ENCODE measurements at places on chromosomes 12 and 14.

DNA sequence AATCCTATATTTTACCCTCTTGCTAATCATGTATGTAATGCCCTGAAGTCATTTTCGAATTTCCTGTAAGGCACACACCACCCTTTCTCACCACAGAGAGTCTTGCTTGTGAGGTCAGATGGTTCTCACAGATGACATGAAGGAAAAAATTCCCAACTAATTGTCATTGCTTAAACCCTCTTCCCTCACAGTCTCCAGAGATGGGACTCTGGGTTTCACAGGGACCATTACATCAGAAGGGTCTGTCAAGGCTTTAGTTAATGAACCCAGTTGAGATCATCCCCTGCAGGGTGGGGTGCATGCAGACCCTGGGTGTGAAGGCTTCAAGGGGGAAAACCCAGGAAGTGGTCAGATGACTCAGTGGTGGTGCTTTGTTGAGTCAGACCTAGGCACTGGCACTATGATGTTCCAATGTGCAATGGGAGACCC is 229.6 kb downstream of the BCAT1 start:
- no peak for DNase-seq

GRCh38 chr14:74140374-74140850 is 55.7 kb downstream of the LIN52 start:
- peak; percentile 15 for DNase-seq

- no peak for DNase-seq
Observed at GRCh38 chr14:65149116-65149515, 46.8 kb upstream of the MAX start.

DNA sequence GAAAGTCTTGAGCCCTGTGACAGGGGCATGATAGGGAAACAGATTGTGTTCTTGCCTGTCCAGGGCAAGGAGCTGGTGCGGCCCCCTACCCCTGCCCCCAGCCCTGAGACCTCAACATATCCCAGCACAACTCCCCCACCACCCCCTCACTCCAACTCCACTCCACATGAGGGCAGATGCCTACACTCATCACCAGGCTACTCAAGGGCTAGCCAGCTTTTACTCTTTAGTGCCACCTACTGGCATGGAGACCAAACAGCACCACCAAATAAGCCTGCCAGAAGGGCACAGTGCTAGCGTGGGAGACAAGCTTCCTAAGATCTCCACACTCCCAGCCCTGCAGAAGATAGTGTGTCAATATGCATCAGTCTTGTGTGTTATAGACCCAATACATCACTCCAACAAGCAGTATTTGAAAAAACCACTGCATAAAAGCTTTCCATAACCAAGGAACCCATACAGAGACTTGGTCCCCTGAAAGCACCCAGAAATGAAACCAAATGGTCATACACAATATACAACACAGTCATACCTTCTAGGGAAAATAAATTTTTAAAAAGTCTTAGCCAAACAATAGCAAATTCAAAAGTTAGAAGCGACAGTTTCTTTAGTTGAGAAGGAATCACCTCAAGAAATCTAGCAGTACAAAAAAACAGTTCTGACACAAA is 154.4 kb downstream of the KCNK10 start:
- DNase-seq: peak; percentile 58

- DNase-seq: no peak
Observed at GRCh38 chr12:9619411-9620179, 11.9 kb upstream of the KLRB1 start.

DNA sequence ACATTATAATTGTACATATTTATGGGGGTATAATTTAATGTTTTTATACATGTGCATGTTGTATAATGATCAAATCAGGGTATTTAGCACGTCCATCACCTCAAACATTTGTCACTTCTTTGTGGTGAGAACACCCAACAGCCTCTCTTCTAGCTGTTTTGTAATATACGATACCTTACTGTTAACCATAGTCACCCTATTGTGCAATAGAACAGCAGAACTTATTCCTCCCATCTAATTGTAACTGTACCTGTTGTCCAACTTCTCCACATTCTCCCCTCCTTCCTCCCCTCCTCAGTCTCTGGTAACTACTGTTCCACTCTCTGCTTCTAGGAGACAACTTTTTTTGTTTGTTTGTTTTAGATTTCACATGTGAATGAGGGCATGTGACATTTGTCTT is 197.0 kb upstream of the PKP2 start:
- DNase-seq: no peak

DNA sequence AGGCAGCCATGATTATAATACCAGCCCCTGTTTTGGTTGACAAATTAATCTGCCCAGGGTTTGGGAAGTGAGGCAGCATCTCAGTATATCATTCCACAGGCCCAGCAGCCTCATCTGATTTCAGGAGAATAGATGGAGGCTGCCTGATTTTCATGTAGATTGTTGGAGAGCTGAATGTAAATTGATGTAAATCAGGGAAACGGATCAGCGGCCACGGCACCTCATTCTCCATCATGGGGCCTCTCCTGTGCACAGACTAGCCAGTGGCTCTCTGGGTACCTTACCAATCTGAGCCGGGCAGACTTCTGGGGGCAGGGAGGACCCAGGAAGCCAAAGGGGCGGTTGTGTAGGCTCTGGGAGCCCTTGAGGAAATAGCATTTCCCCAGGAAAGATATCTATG is 63.7 kb upstream of the GSC start:
- DNase-seq: peak; percentile 15

- no peak for DNase-seq
Observed at GRCh38 chr12:62471734-62472133, 5.1 kb downstream of the MON2 start.

DNA sequence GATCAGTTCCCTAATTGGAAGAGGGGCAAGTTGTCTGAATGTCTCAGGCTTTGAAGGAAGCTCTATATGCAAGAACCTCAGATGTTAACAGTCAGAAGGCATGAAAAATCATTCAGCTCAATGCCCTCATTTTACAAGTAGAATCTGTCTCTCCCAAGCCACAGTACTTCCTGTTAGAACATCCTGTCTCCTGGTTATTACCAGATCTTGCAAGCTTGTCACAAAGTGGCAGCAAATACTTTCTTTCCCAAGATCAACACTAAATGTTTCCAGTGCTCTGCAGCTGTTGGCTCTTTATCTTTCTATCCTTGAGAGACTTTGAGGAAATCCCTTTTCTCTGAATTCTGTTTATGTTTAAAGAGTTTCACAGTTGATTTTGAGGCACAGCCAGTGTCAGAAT is 235.5 kb downstream of the AKAP6 start:
- no peak for DNase-seq

- peak; percentile 82 for DNase-seq
Observed at GRCh38 chr12:102917026-102917787, at the start of gene PAH. TSS of gene PAH (minus strand) at chr12:102917244. CDS start at chr12:102917130, 114 bp downstream.

DNA sequence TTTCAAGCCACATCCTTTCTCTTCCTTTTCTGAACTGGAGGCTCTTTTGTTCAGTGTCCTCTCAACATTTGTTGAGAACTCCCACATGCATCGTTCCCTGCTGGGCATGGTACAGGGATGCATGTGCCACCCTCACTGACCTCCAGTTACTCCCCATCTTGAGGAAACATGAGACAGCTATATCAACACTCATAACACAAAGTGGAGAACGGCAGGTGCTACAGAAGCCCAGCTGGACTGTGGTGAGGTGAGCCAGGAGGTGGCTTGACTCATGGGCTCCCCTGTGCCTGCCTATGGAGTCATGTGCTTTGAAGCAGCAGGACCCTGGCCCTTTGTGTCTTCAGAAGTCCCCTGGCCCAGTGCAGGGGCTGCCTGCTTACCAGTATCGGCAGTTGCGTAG is 9.7 kb downstream of the MYH6 start:
- DNase-seq: no peak

DNA sequence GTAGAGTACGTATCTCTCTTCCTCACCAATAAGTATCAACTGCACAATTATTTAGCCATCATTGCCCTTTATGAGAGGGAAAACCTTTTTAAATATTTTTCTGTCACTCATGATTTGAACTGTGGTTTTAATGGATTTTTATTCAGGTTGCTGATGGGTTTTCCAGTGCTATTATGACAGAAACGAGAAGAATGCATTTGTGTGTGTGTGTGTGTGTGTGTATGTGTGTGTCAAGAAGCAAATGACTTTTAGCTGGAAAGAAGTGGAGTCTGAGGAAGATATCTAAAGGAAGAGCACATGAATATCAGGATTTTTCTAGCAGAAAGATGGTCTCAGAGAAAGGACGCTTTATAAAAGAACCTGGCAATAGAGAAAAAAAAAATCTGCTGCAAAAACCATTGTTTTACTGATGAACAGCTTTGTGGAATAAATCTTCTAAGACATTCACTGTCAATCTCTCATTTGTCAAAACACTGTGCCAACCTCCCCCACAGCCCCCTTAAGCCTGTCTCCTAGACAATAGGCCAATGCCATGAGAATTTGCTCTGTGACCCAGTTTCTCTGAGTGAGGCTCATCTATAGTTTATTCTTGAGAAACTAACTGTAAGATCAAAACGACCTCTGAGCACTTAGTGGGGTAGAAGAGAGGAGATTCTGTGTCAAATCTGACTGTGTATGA is 417.7 kb downstream of the FLRT2 start:
- DNase-seq: no peak

DNA sequence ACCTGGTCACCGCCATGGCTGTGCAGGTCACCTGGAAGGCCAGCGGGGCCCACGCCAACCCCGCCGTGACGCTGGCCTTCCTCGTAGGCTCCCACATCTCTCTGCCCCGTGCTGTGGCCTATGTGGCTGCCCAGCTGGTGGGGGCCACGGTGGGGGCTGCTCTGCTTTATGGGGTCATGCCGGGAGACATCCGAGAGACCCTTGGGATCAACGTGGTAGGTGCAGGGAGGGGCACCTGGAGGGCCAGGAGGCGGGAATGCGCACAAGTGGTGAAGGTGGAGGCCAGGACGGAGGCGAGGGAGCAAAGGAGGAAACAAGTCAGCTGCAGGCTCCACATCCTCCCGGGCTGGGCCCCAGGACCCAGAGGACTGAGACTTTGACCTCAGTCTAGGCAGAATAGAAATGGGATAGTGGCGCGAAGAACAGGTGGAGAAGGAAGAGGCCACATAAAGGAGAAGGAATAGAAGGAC is 649 bp downstream of the AQP6 start:
- DNase-seq: no peak

DNA sequence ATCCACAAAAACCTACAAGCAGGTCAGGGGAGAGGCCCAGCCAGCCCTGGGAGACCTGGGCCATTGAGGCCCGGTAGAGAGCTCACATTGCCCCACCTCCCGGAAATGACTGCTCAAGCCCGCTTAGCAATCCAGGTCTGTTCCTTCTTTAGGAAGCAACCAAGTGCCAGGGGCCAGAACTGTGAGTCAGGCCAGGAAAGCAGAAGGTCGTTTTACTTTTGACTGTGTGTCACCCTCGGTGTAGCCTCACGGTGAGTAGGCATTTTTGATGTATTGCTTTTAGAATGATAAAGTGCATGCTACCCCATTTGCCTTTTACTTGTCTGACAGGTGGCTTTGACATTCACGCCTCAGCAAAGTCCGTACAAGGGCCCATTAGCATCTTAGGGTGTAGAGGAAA is 25.4 kb upstream of the PWP1 start:
- no peak for DNase-seq

GRCh38 chr12:14514154-14514842 is 53.4 kb downstream of the PLBD1 start:
- no peak for DNase-seq

DNA sequence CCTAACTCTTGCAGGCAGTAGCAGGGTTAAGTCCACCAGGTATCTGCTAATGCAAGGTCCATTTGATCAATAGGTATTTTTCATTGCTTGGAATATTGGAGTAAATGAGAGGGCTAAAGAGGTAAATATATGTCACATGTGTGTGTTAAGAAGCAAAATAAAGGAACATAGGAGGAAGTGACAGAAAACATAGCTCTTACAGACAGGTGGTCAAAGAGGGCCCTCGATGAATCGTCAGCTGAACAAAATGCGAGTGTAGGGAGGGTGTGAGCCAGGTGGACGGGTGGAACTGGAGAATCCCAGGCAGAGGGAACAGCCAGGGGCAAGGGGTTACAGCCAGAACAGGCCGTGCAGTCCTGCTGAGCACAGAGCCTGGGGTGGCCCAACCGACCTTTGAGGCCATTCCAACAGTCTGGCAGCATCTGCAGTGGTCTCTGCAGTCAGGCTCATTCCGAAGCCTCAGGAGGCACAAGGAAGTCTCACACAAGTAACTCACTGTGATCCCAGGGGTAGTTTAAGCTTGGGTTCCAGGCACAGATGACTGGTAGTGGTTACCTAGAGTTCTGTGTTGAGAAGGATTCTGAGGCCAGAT is 43.2 kb downstream of the CCDC88C start:
- DNase-seq: no peak

- DNase-seq: peak; percentile 86
Observed at GRCh38 chr12:109428037-109428629, 49.0 kb downstream of the KCTD10 start.

GRCh38 chr12:2346416-2346815 is 293.6 kb downstream of the CACNA1C start:
- no peak for DNase-seq

DNA sequence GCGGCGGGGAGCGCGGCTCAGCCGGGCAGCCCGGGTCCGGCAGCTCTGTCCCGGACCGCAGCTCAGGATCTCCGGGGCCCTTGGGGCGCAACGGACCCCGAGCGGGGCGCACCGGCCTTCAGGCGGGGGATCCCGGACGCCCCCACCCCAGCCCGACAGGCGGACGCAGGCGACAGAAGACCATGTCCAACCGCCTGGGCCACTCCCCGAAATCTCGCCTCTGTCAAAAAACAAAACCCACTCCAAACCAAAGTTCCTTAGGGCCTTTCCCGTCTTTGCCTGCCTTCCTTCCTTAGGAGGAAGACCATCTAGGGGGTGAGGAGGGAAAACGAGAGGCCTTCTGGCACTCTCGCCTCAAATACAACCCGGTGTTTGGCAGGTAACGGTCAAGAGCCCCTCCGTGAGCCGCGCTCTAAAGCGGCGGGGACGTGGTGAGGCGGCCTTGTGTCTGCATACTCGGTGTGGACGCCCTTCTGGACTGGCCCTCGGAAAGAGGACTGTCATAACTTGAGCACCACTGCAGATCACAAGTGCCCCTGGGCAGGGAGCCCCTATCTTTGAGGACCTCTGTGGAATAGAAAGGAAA is 604 bp downstream of the HCFC2 start:
- no peak for DNase-seq

- no peak for DNase-seq
Observed at GRCh38 chr14:104003616-104004015, 61.3 kb upstream of the RD3L start.

DNA sequence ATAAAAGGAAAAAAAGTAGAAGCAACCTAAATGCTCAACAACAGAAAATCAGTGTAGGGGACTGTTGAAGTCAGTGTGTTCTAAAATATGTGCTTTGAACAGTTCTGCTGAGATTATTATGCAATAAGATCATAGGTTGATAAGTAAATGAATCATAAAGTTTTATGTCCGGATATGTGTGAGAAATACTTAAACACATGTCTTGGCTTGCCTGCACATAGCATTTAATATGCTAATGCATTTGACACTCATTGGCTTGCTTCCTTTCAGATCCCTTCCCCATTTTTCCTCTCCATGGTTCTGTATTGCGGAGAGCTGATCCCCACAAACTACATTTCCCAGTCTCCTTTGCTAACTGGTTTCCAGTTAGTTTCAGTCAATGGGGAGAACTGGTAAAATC is 573.8 kb upstream of the TBX3 start:
- DNase-seq: no peak

- DNase-seq: no peak
Observed at GRCh38 chr12:5273709-5274108, 158.2 kb upstream of the NTF3 start.

- DNase-seq: no peak
Observed at GRCh38 chr14:64963611-64964010, 8.5 kb downstream of the RAB15 start.

Data from WTC11 (cell line).